ENCODE measurements at places on chromosomes 16 and 17.

- DNase-seq = no peak
Measured at GRCh38 chr17:73228748-73229236, 32.9 kb downstream of the CPSF4L start.

GRCh38 chr16:22188595-22189442 is 17.3 kb upstream of the EEF2K start:
- DNase-seq = peak; percentile 62

DNA sequence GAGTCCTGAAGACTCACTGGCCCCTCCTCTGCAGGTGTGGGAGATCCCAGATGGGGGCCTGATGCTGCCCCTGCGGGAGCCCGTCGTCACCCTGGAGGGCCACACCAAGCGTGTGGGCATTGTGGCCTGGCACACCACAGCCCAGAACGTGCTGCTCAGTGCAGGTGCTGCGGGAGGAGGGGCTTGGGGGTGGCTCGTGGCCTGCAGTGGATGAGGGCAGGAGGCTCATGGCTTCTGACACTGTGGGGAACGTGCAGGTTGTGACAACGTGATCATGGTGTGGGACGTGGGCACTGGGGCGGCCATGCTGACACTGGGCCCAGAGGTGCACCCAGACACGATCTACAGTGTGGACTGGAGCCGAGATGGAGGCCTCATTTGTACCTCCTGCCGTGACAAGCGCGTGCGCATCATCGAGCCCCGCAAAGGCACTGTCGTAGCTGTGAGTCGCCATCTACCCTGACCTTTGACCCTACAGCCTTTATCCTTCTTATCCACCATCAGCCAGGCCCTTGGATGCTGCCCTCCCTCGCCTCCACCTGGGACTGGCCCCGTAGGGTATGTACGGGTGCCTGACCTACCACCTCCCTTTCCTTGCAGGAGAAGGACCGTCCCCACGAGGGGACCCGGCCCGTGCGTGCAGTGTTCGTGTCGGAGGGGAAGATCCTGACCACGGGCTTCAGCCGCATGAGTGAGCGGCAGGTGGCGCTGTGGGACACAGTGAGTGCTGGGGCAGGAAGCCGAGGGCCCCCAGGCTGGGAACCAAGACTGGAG is 3.6 kb downstream of the CORO1A start:
- DNase-seq = peak; percentile 92

GRCh38 chr17:41617136-41617535 is 4.6 kb upstream of the KRT16 start:
- no peak for DNase-seq

GRCh38 chr17:14019186-14019956 is 49.9 kb upstream of the COX10 start:
- DNase-seq = no peak

DNA sequence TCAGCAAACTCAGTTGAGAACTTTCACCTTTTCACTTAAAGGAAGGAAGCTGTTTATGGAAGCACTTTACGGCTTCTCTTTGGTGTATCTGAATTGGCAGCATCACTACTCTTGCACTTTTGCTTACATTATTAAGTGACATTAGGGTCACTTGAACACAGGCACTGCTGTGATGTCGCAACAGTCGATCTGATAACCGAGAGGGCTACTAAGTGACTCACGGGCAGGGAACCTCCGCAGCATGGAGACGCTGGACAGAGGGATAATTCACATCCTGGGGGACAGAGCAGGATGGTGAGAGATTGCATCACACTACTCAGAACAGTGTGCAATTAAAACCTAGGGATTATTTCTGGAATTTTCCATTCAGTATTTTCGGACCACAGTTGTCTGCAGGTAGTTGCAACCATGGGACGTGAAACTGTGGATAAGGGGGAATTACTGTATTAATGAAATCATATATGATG is 56.5 kb downstream of the DNAH2 start:
- DNase-seq = no peak

GRCh38 chr16:84547546-84548061 is 43.1 kb upstream of the MEAK7 start:
- no peak for DNase-seq

- DNase-seq = peak; percentile 15
Measured at GRCh38 chr16:21159281-21159951, 942 bp downstream of the LDAF1 start.

DNA sequence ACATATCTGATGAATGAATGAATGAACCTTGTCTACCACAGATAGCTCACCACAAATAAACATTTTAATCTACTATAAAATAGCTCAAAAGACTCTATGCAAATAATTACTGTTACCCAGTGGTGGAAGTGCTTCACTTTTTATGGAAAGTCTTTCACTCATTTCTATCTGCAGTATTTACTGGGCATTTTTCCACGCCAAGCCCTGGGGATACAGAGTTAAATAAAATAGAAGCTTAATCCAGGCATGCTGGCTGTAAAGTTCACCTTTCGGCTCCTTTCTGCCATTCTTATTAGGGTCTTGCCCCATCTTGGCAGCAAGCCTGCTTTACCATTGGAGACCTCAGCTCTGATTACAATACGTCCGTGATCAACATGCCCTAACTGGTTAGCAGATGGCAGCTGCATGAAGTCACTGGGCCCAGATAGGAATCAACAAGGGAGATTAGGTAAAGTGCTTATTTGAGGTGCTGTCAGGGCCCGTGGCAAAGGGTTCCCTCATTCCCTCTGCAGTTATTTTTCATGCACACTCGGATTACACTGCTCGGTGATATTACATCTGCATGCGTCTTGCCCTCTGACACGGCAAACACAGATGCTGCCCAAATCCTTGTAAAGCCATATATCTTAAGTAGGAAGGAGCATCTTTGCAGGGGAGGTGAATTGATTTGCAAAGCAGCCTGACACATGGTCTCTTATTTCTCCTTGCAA is 648.9 kb downstream of the WWOX start:
- DNase-seq = no peak

DNA sequence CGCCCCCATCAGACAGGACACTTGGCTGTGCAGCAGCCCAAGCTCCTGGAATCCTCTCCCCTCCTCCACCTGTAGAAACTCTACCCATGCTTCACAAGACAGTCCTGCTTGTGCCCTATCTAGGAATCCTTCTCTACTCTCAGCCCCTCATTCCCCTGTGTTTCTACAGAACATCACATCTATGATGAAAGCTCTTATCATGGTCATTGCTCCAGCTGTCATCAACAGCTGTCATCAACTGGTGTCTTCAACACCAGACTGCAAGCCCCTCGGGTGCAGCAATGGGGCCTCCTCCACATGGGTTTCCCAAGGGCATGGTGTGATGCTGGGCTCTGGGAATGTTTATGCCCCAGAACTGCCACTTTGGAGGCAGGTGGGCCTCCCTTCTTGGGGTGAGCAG is 21.1 kb upstream of the CDRT4 start:
- no peak for DNase-seq

GRCh38 chr16:77403732-77404131 is 31.1 kb downstream of the ADAMTS18 start:
- no peak for DNase-seq

- DNase-seq = no peak
Measured at GRCh38 chr17:64470625-64471024, 21.7 kb downstream of the MILR1 start.

DNA sequence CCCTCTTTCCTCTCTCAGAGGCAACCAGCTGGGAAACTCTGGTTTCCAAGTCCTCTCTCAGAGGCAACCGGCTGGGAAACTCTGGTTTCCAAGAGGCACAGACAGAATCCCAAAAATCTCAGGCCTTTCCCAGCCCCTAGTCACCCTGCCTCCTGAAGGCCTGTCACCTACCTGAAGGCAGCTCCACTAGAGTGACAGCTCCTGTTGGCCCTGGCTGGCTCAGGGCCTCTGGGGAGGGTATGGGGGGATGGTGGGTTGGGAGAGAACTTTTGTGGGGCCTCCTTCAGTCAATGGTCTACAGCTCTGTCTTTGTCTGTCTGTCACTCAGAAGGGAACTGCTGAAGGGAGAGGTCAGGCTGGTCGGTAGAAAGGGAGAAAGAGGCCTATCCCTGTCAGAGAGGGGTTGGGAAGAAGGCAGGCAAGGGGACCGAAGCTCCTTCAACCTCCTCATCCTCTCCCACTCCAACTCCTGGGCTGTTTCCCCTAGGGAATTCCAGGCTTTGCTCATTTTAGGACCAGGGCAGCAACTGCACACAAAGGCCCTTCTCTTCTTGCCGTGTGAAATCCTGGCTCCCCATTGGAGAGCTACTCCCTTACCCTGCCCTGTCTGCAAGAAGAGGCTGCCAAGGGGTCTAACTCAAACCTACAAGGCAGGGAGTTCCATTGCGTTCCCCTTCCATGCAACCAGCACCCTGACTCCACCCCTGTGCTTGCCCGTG is 23.6 kb downstream of the COPZ2 start:
- no peak for DNase-seq

GRCh38 chr17:28901866-28902818 is 737 bp downstream of the DHRS13 start:
- DNase-seq = peak; percentile 65

- DNase-seq = no peak
Measured at GRCh38 chr16:85461814-85462713, 151.1 kb upstream of the GSE1 start.

GRCh38 chr16:80569440-80570105 is 28.8 kb downstream of the DYNLRB2 start:
- peak; percentile 82 for DNase-seq

GRCh38 chr17:52064791-52065211 is 93.7 kb downstream of the CA10 start:
- DNase-seq = no peak

GRCh38 chr17:56475116-56475515 is 118.4 kb upstream of the NOG start:
- DNase-seq = no peak

GRCh38 chr16:66720766-66721165 is 24.2 kb upstream of the CMTM4 start:
- no peak for DNase-seq

- peak; percentile 98 for DNase-seq
Measured at GRCh38 chr16:11345040-11345862, at the start of gene RMI2. TSS of gene RMI2 (plus strand) at chr16:11345459. CDS start at chr16:11345472, 13 bp downstream.

- DNase-seq = no peak
Measured at GRCh38 chr16:22859925-22860324, 46.0 kb downstream of the HS3ST2 start.

GRCh38 chr17:40190197-40191021 is 13.1 kb downstream of the RAPGEFL1 start:
- DNase-seq = peak; percentile 36

DNA sequence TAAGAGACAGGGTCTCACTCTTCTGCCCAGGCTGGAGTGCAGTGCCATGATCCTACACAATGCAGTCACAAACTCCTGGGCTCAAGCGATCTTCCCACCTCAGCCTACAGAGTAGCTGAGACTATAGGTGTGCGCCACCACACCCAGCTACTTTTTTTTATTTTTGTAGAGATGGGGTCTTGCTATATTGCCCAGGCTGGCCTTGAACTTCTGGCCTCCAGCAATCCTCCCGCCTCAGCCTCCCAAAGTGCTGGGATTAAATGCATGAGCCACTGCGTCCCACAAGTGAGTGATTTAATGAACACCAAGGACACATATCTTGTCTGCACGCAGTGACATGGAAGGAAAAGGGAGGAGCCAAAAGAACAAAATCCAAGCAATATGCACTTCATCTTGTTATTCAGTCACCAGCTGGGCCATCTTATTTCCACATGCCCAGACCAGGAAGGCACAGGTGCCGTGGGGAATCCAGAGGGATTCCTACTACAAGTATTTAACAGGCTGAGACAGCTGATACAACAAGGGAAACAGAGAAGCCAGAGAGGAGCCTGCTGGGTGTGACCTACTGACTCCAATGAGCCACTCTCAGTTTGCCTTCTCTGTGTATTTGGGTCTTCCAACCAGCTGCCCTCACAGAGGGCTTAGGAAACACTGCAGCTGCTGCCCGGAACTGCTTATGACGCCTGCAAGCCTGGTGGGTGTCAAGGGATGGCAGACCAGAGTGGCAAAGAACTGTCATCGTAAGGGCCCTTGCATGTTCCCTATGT is 17.0 kb downstream of the LSM12 start:
- DNase-seq = no peak

DNA sequence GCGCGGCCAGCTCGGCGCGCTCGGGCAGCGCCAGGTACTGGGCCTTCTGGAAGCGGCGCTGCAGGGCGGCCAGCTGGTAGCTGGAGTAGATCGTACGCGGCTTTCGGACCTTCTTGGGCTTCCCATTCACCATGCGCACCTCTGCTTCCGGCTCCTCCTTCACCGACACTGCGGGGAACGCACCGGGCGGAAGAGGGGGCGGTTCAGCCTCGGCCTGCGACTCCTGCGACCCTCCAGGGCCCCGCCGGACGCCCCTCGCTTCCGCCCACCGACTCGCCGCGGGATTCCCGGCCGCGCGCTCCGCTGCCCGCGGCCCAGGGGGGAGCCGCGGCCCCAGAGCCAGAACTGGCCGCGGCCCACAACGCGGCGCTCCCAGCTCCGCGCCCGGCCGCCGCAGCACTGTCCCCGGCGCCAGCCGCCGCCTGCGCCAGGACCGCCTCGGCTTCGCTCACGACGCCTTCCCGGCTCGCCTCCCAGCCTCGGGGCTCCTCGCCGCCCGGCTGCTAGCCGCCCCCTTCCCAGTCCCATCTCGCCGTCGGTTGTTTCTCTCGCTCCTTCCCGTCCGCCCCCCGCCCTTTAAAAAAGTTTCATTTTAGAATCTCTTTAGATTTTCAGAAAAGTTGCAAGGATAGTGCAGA is 1.5 kb downstream of the DLX3 start:
- DNase-seq = no peak

DNA sequence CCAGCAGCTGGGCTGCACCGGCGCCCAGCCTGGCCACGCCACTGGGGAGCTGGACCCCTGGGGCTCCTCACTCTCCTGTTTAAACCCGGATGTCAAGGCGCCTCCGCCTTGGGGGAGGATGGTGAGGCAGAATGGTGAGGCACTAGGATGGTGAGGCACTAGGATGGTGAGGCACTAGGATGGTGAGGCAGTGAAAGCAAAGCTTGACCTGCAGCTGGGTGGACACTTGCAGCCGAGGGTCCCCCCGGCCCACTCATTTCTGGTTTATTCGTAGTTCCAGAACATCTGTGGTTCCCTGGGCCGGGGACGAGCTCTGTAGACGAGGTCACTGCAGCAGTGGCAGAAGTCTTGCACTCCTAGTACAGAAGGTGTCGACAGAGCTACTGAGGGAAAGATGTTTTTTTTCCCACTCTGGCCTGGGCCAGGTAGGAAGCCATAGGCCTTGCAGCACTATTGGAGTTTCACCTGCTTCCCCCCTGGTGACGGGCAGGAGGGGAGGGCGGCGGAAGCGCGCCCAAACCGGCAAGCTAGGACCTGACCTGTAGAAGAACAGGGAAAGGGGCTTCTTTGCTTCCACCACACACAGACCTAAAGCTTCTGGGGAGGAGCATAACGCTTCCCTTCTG is 1.1 kb upstream of the HNF1B start:
- DNase-seq = no peak

GRCh38 chr17:33169580-33170285 is 123.4 kb downstream of the ASIC2 start:
- DNase-seq = no peak
